Left colon (tissue), 2 donors: ENCODE measurements at places on chromosomes 5 and 9. TPM values are rescaled to one million over a fixed set of nuclear protein-coding genes. Genes with fewer than 3 reads are reported as not detected.

GRCh38 chr5:154401355-154401754 is 44.4 kb upstream of the SAP30L start:
- no peak for DNase-seq

- DNase-seq, result no peak
Measured at GRCh38 chr9:105329719-105330062, 85.2 kb downstream of the SLC44A1 start.

- DNase-seq, result no peak
Measured at GRCh38 chr5:164060786-164061355, 555.5 kb downstream of the MAT2B start.

ITK gene
- 1.5 TPM for total RNA-seq

DNA sequence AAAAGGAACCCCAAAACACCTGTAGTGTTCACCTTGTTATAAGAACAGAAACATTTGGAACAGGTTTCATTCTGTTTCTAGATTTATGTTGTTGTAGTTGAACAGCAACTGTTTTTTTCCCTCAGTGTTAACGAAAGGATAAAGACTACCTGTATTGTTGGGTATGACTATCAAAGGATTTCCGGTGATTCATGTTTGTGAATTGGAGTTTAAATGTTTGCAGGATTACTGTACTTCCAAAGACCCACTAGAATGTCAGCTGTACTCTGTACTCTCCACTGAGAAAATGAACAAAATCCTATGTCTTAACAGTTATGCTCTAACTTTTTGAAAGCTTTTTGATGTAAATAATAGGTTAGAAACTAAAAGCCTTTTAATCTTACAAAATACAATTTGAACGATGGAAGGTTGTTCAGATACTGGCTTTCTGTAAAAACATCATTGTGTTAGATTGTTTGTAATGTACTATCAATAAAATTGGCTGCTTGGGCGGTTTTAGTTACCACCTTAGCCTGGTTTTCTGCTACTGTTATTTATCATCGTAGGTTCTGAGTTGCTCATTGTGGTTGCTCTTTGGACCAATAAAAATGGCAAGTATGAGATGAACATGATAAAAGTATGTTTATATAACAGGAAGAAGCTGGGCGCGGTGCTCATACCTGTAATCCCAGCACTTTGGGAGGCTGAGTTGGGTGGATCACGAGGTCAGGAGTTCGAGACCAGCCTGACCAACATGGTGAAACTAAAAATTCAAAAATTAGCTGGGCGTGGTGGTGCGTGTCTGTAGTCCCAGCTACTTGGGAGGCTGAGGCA is 44.1 kb downstream of the DCP2 start:
- no peak for DNase-seq

CDHR2 gene
- 93.4 TPM for total RNA-seq

- DNase-seq, result no peak
Measured at GRCh38 chr5:135980620-135981019, 25.8 kb upstream of the LECT2 start.

DNA sequence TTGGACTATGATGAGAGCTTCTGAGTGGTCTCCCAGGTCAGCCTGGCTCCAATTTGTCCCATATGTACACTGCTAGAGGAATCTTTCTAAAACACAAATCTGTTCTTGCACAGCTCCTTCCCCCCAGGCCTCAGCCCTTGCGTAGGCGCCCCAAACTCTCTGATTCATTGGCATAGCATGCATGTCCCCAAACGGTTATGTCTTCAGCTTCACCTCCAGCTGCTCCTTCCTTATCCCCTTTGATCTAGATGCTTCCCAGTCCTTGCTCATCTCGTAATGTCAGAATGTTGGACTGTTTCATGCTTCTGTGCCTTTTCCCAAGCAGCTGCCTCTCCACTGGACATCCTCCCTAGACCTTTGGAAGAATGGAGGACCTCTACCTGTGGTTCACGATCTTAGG is 60.1 kb upstream of the BASP1 start:
- DNase-seq, result no peak

GRCh38 chr9:134559013-134559412 is 82.6 kb upstream of the COL5A1 start:
- peak; percentile 5 for DNase-seq

- DNase-seq, result peak; percentile 5
Measured at GRCh38 chr5:128905568-128906110, 59.6 kb upstream of the SLC27A6 start.

GRCh38 chr9:81113453-81114124 is 575.8 kb downstream of the TLE1 start:
- no peak for DNase-seq

C9orf153 gene
- not detected for total RNA-seq

DNA sequence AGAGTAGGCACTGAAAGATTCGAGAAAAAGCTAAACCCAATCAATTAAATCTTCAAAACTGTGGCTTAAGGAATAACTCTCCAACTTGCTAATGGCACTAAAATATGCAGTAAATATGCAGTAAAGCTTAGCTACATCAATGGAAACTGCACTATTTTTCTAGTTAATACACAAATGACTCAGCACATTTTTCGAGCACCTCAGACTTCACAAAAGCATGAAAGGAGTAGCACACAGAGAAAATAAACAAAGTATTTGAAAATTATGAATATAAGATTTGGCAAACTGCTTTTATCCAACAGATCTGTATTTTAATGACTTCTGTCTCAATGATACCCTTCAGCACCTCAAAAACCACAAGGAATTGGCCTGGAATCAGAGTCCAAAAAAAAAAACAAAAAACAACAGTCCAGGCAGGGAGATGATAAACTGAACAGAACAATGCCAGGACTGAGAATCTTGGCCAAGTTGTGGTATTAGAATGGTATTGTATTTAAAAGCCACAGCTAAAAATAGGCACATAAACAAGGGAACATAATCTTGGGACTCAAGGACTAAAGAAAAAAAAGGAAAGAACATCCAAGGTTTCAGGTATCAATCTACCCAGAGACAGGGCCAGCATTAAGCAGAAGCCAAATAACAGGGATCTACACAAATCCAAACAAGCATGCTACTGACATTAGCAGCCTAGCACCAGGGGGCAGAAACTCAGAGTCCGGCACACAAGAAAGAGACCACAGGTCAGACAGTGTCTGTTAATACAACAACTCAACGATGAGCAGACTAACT is 21.4 kb downstream of the TMEM245 start:
- DNase-seq, result no peak

GRCh38 chr9:134486143-134486591 is 155.4 kb upstream of the COL5A1 start:
- DNase-seq, result peak; percentile 5

CDH6 gene
- total RNA-seq, result 0.61 TPM

DNA sequence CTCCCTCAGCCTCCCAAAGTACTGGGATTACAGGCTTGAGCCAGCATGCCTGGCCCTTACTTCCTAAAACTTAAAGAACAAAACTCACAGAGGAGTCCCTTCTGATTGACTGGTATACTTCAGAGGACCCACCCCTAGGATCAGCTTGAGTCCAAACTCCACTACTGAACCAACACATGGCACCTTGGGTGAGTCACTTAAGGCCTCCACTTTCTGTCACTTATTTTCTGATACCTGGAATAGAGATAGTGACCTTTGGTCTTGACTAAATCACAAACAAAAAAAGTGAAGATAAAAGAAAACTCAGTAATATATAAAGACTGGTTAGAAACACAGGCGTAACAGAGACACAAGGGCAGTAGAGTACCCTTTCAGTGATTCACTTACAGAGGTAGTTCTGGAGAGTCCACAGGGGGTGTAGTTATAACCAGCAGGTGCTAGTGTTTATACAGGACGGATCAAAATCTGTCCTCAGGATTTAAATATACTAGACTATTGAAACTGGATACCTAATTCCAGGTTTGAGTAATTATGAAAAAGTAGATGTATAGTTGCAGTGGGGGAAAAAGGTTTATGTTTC is 274.3 kb upstream of the ANKRD55 start:
- no peak for DNase-seq

- DNase-seq, result no peak
Measured at GRCh38 chr9:80383331-80383730, 811.6 kb downstream of the TLE4 start.

DNA sequence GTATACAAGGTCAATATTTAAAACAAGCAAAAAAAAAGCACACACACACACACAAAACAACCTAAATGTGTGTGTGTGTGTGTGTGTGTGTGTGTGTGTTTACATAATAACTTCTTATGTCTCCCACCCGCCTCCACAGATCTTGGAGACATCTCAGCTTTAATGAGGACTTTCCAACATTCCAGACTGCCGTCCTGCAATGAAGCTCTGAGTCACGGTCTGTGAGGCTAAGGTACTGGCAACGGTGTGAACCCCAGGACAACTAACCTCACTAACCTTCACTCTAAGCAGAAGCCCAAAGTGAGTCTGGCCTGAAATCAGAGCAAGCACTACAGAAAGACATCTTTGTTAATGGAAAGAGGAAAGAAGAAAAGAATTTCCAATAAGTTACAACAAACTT is 22.3 kb downstream of the ZNF474 start:
- no peak for DNase-seq
